T-helper 2 cell (primary cell): ENCODE measurements at places on chromosomes 16 and 17.

DNA sequence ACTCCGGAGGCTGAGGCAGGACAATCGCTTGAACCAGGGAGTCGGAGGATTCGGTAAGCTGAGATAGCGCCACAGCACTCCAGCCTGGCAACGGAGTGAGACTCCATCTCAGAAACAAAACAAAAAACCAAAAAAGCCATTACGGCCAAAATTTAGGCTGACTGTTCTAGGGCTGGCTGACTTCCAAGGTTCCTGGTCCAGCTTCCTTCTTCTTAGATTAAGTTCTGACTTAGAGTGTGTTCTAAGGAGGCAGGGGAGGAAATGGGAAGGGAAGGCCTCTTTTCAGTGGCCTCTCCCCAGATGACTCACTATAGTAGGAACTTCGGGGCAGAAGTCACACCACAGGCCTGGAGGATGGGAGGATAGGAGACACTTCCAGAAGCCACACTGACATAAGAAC, 27.7 kb upstream of the CLEC18B start:
- no peak for DNase-seq

GRCh38 chr17:31286587-31286986, 10.5 kb downstream of the OMG start:
- DNase-seq = no peak

DNA sequence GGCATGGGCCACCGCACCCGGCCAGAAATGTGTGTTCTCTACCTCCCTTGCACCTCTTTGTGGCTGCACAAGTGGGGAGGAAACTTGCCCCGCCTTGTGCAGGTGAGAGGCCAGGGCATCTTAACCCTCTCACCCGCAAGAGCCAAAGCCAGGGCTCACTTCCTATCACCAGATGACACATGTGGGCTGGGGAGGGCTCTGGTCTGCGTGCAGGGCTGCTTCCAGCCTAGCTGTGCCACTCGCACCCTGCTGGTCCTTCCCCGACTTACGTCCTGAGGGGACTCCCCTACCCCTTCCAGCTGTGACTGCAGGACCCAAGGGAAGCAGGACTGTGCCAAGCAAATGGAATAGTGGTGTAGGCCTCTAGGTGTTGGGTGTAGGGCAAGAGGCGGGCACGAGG, 6.9 kb downstream of the MIEF2 start:
- DNase-seq = no peak

DNA sequence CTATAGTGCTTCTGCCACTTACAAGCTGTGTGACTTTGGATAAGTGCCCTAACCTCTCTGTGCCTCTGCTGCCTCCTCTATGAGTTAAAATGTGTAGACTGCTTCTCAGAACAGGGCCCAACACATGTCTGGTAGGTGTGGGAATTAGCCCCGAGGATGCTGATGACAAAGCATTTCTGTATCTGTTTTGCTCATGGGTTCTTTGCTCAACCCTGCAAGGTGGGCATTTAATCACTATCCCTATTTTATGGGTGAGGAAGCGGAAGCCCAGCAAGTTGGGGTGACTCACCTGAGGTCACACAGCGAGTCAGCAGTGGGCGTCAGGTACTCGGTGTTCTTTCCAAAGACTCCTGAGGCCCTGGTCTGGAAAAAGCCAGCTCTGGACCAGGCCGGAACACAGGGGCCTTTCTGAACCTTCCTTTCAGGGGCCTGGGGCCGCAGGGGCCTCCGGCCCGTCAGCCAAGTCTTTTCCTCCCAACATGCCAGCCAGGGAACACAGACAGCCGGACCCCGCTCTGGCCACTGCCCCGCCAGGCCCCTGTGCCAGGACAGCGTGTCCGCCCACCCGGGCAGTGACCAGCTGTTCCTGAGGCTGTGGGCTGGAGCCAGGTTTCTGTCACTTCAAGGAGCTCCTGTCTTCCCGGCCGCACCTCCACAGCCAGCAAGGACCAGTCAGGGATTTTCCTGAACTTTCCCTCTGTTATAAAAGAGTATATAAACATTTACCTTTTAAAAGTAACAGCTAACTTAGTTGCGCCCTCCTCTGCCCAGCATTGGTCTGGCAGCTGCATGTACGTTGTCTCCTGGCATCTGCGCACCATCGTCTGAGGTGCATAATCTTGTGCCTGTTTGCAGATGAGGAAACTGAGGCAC, 62.5 kb downstream of the SREBF1 start:
- no peak for DNase-seq

GRCh38 chr17:55154101-55154500, 110.7 kb upstream of the HLF start:
- no peak for DNase-seq

DNA sequence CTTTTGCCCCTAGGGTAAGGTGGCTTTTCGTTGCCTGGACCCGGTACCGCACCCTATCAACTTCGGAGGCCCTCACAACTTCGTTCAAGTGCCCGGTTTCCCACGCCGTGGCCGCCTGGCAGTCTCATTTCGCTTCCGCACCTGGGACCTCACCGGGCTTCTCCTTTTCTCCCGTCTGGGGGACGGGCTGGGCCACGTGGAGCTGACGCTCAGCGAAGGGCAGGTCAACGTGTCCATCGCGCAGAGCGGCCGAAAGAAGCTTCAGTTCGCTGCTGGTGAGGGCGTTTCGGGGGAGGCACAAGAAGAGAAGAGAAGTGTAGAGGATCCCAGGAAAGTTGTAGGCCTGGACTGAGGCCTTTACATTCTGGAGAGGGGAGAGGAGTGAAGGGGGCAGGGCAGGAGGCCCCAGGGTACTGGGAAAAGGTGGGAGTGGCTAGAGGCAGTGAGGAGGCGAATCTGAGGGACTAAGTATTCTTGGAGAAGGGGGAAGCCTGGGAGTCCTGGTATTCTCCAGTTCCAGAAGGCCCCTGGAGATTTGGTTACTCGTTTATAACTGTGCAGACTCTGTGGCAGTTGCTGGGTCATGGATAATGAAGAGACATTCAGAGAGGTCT, 5.5 kb downstream of the CNTNAP1 start:
- no peak for DNase-seq

GRCh38 chr17:13735861-13736260, 134.1 kb upstream of the HS3ST3A1 start:
- DNase-seq = no peak

DNA sequence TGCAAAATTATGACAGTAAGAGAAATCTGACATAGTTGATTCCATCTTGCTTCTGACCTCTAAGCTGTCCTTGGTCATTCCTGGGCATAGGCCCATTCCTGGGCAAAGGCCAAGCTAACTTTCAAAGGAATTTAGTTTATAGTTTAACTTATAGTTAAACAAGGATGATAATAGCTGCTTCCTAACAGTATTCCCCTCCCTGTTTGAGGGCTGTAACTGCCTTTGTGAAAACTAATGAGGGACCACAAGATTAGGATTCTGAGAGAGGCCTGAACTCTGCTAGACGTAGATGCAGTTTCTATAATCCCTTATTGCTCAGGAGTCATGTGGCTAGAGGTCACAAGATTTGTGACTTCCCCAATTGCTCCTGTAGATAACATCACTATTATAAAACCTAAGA, 80.2 kb upstream of the ASIC2 start:
- DNase-seq = no peak

DNA sequence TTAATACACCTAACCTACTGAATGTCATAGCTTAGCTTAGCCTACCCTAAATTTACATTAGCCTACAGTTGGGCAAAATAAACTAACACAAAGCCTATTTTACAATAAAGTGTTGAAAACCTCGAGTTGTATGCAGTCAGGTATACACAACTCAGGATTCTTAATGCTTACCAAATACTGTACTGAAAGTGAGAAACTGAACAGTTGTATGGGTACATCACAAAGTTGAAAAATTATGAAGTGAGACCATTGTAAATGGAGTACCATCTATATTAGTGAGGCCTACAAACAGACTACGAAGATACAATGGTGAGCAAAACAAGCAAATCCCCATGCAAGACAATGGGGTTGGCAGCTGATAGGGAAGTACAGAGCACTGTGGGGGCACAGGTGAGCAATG, 79.7 kb downstream of the VAT1L start:
- DNase-seq = no peak

GRCh38 chr17:58028578-58028977, 21.5 kb upstream of the SRSF1 start:
- DNase-seq = peak; percentile 29

DNA sequence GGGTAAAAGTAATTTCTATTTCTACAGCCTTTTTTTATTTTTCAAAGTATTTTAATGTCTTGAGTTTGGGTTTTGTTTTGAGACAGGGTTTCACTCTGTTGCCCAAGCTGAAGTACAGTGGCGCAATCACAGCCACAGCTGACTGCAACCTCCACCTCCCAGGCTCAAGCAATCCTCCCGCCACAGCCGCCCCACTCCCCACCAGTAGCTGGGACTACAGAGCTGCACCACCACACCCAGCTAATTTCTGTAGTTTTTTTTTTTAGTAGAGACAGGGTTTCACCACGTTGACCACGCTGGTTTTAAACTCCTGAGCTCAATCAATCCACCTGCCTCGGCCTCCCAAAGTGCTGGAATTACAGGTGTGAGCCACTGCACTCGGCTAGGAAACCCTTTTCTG, 44.0 kb downstream of the TUBD1 start:
- no peak for DNase-seq

- DNase-seq = peak; percentile 81
These were observed at the start of gene METTL23 for GRCh38 chr17:76726776-76727718. TSS of gene METTL23 (plus strand) at chr17:76726839. CDS start at chr17:76729711, 2,872 bp downstream.

DNA sequence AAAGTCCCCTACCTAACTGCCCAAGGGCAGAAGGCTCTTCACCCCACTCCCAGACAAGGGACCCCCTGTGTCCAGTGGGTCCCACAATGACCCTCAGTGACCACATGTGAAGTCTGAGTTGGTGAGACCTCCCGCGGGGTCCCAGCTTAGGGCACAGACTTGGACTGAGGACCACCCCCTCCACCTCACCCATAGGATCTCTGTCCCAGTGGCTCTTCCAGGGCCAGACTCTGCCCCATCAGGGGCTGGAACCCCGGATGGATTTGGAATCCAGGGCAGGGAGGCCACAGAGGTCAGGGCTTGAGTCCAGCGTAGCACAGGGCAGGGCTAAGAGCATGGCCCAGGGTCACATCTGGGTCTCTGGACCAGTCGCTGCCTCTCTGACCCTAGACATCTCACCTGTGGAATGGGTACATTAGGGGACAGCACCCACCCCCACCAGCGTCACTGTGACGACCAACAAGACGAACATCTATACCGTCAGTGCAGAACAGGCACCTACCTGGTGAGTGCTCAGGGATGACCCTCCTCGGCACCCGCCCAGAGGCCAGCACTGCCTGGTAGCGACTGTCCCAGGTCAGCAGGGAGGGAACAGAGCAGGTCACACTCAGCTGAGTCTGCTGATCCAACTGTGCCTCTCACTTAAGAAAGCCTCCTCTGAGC, 37.7 kb downstream of the TNFRSF13B start:
- no peak for DNase-seq

GRCh38 chr17:1870592-1870991, 40.8 kb downstream of the RPA1 start:
- DNase-seq = peak; percentile 54

GRCh38 chr17:5237541-5238016, 2.9 kb upstream of the SCIMP start:
- DNase-seq = peak; percentile 38

DNA sequence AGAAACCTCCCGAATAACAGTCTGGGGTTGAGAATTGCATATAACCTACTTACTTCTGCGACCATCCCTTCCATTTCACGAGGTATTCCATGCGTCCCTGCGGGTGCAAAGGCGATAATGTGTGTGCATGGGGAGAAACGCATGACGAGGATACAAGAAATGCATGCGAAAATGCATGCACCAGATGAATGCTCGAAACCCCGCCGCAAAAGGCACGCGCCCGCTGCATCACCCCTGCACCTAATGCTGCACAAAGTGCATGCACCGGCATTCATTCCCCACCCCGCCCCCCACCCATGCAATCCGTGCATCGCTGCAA, 474 bp downstream of the CBX8 start:
- no peak for DNase-seq

GRCh38 chr17:42329025-42329976, 41.0 kb downstream of the STAT5A start:
- DNase-seq = no peak

DNA sequence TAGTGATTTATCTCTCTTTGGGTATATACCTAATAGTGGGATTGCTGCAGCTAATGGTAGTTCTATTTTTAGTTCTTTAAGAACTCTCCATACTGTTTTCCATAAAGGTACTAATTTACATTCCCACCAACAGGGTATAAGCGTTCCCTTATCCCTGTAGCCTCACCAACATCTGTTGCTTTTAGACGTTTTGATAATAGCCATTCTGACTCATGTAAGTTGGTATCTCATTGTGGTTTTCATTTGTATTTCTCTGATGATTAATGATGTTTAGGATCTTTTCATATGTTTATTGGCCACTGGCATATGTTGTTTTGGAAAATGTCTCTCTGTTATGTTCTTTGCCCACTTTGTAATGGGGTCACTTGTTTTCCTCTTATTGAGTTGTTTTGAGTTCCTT, 88.5 kb upstream of the ZNF267 start:
- no peak for DNase-seq

GRCh38 chr16:50533317-50533716, 14.9 kb upstream of the NKD1 start:
- DNase-seq = no peak

- no peak for DNase-seq
These were observed 2.6 kb downstream of the CDH5 start for GRCh38 chr16:66369055-66369592.

DNA sequence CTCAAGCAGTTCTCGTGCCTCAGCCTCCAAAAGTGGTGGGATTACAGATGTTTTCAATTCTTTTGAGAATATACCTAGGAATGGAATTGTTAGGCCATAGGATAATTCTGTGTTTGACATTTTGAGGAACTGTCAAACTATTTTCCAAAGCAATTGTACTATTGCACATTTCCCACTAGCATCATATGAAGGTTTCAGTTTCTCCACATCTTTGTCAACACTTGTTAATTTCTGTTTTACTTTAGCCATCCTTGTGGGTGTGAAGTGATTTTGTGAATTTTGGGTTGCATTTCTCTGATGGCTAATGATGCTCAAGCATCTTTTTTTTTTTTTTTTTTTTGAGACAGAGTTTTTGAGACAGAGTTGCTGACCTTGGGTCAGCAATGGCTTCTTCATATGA, 6.2 kb downstream of the NT5M start:
- DNase-seq = no peak

DNA sequence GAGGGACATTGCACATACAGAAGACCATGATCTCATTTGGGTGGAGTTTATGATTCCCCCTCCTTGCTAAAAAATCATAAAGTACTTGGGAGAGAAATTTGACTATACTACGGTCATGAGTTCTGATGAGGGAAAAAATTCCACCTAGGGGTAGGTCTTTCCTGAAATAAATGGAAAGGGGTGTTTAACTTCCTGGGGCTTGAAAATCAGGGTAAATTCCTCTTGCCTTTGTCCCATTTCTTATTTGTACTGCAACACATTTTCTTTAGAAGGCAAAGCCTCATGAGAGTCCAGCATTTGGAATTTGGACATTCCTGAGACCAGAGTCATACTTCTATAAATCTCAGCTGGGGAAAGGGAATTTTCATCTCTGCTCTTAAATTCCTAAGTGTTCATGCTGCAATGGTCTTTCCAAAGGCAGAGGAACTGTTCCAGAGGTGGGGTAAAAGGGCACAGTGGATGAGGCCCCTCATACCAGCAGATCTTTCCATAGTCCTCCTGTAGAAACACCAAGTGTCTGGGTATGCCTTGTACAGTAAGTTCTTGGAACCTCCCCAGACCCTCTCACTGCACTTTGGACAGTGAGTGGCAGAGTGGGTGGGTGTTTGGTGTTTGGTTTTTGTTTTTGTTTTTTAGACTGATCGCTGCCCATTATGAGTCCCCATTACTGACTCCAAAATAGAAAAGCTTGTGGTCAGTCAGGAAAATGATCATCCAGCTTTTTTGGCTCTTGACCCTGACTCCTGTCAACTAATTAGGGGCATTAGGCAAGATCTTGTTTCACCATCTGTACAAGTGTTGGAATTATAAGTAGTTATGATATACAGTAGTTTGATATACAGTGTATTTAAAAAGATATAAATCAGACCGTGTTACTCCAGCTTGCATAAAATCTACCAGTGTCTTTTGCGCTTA, 6.0 kb downstream of the LYRM1 start:
- DNase-seq = no peak
